Posterior vena cava (tissue), 2 donors: ENCODE measurements at places on chromosomes 7 and 10. TPM values are rescaled to one million over a fixed set of nuclear protein-coding genes. Genes with fewer than 3 reads are reported as not detected.
A peak's percentile ranks its signal among the peaks of the same experiment; 100 is the strongest.

GRCh38 chr7:6198689-6199595 lies 73.5 kb downstream of the CYTH3 start:
- DNase-seq: no peak

GRCh38 chr10:59688921-59689351 lies 20.7 kb downstream of the SLC16A9 start:
- DNase-seq: no peak

- DNase-seq: no peak
Measured at GRCh38 chr7:12322284-12322902, 81.3 kb downstream of the VWDE start.

- no peak for DNase-seq
Measured at GRCh38 chr7:127873151-127873550, 158.1 kb downstream of the LRRC4 start.

DNA sequence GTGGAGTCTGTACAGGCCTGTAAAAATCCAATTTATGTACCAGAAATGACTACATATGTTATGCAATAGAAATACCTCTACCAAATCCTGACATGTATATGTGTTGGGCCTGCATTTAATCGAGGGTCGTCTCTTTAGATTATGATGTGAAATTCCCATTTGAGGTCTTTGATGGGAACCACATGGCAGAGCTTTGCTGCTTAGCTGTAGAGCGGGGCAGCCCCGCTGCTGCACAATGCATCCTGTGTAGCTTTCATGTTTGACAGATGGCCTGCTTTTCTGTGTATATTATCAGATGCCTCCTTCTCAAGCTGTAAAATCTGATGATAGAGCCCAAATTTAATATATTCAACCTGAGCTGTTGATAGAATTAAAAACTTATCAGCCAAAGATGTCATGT lies 65.8 kb downstream of the RAB18 start:
- DNase-seq: no peak

Gene TMEM178B
- 1.2 TPM for total RNA-seq

- no peak for DNase-seq
Measured at GRCh38 chr10:74231375-74231774, 80.4 kb downstream of the ADK start.

DNA sequence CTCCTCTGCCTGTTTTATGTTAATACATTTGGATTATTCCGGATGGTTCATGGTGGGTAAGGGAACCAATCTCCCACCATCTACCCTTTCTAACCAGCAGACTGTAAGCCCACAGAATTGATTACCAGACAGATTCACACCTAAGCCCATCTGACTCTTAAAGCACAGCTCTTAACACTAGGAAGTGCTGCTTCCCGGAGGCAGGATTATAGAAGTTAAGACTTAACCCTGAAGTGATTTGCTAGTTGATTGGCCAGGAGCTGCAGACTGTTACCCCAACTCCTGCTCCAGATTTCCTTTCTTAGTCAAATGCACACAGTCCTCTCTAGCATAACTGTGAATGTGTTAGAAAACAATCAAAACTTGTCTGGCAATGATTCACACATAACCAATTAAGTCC lies 221.7 kb downstream of the CDK14 start:
- no peak for DNase-seq

DNA sequence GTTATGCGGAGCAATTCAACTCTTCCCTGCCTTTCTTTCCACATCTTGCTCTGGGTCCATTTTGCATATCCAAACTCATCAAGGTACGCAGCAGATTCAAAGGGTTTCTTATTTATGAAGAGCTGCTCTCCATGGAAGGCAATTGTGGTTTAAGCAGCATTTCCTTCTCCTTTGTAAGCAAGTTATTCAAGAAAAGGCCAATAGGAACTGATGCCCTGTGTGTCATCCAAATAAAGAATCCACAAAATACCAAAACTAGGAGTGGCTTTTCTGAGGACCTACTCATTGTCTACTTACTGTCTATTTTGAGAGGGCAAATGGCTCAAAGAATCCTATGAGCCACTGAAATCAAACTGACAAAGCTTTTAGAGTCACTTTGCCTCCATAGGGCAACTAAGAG lies 253.1 kb downstream of the PTEN start:
- DNase-seq: no peak

GRCh38 chr7:102044984-102045673 lies 227.7 kb downstream of the CUX1 start:
- DNase-seq: peak; percentile 86

GRCh38 chr7:1458683-1459511 lies at the start of gene MICALL2:
MICALL2 (minus strand) TSS chr7:1459470; CDS start chr7:1459326, 144 bp downstream.
- DNase-seq: peak; percentile 96

Gene FAM3C
- total RNA-seq: 71.4 TPM

GRCh38 chr7:33837356-33837851 lies 67.9 kb upstream of the BMPER start:
- DNase-seq: peak; percentile 82

DNA sequence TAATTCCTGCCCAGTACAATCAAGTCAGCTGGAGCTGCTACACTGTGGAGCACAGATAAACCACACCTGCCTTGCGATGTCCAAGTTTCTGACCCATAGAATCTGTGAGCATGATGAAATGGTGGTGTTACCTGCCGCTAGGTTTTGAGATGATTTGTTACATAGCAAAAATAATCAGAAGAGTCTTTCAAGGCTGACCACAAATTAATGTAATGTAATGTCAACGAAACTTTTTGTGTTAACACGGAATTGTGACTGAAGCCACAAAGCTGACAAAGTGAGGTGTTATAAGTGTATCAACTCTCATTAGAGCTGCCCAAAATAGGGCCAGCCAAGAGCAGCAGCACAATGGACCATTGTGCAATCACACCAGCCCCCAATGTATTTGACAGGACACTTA lies 75.7 kb downstream of the AHR start:
- DNase-seq: no peak

Gene FOXL3
- total RNA-seq: not detected

Gene ZNF282
- total RNA-seq: 19.6 TPM

DNA sequence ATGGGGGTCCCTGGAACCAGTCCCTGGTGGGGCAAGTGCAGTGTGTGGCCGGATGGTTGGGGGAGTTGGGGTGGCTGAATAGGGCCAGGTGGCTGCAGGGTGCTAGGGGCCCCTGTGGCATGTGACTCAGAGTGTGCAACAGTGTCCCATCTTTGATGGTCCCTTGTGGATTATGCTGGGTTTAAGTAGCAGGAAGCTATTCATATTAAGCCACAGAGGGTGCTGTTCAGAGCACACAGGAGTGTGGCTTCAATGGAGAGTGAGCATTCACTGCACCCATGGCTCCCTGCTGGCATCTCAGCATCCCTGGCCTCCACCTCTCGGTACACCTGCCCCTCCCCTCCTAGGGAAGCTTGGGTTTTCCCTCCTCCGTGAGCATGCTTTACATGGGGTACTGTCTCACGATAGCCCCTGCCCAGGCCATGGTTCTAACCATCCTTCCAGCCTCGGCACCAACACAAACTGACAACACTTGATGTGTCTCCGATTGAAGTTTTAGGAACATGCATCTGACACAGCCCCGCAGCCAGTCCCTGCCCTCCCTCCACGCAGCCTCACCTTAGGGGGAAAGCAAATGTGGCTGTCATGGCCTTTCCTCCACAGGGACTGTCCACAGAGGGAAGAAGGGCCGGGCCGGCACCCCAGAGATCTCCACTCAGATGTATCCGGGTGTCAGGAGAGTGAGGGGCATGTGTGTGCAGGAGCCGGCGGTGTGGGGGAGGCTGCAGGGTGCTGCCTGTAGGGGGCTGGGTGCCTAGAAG lies 30.4 kb upstream of the PPIF start:
- DNase-seq: peak; percentile 72

Gene SEC23IP
- 45.8 TPM for total RNA-seq

DNA sequence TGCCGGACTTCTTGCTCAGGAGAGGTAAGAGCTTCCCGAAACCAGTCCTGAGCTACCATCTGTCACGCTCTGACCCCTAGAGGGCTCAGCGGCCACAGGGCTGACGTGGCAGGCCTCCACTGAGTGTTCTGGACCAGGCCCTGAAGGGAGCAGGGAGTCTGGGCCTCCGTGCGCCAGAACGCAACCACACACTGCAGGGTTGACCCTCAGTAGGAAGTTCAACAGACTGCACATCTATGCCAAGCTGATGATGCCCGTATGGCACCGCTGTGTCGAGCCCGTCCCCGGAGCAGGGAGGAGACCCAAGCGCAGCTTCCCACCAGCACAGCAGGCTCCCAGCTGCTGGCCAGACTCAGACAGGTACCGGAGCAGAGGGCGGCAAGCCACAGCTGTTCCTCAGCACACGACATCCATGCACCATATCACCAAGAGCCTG lies 39.2 kb downstream of the CAMK2B start:
- DNase-seq: peak; percentile 64

DNA sequence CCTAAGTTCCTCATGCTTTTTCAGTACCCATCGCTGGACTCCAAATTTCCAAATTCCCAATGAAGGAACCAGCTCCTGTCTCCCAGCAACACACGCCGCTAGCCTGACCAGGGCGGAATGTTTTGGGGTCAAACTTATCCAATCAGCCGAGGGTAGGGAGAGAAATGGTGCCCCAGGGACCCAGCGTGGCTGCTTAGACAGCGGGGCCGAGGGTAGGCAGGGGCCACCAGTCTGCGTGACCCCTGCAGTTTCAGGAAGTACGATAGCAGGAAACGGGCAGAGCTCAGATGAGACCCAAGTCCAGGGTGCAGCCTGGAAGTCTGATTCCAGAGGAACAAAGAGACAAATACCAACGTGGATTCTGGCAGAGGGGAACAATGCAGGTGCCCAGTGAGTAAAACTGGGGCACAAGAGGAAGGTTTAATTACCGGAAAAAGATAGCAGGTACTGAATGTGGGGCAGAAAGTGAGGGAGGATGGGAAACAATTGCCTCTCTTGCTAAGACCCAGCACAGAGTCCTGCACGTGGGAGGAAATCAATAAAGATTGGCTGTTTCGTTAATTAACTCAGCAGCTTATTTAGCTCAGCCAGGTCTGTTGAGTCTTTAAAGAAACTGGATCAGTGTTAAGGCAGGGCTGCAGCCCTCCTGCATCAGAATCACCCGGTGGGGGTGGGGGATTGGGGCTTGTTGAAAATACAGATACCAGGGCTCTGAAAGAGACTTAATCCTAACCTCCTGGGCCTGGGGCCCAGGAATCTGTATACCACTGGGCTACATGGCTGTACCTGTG lies 50.4 kb upstream of the NFE2L3 start:
- no peak for DNase-seq

Gene COL28A1
- total RNA-seq: 0.46 TPM

DNA sequence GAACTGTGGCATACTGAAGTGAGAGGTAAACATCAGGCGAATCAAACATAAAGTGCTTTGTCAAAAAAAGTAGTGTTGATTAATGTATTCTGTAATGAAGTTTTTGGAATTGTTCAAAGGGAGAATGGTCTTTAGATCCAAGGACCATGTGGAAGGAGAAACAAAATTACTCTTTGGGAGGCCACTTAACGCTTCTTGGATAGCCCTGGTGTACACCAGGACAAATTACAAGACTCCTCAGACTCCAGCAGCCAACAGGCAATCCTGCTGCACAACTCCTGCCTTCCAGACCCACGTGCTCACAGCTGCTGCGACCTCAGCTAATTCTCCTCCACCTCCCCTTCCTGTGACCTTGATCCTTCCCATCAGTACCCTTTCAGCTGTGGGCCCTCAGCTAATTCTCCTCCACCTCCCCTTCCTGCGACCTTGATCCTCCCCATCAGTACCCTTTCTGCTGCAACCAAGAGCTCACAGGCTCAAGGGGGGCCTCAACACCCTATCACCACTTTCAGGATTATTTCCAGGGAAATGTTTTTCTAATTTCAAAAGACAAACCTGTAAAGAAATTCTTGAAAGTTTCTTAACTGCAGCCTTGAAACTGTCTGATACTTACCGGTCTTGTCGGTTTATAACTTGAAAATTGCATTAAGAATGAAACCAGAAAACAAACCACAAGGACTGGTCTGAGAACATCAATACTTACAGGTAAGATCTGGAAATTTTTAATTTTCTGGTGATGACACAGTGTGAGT lies 29.7 kb upstream of the DDC start:
- DNase-seq: no peak

GRCh38 chr10:89207181-89207800 lies at the start of gene CH25H:
CH25H (minus strand) TSS chr10:89207317; CDS start chr10:89207292, 25 bp downstream.
- peak; percentile 94 for DNase-seq
